Upper lobe of left lung (tissue), 6 donors: ENCODE measurements at places on chromosomes 2 and 18. TPM values are rescaled to one million over a fixed set of nuclear protein-coding genes. Genes with fewer than 3 reads are reported as not detected.
A peak's percentile ranks its signal among the peaks of the same experiment; 100 is the strongest.

Gene CKAP2L
- total RNA-seq, result 0.49 TPM

Gene HOXD4
- total RNA-seq, result 0.79 TPM

Gene CNDP1
- not detected for total RNA-seq

Gene ZC3H6
- total RNA-seq, result 4.8 TPM

Gene AP1S3
- 10.5 TPM for total RNA-seq

Gene LAMA3
- total RNA-seq, result 185 TPM

Gene RNASEH1
- 17.8 TPM for total RNA-seq

DNA sequence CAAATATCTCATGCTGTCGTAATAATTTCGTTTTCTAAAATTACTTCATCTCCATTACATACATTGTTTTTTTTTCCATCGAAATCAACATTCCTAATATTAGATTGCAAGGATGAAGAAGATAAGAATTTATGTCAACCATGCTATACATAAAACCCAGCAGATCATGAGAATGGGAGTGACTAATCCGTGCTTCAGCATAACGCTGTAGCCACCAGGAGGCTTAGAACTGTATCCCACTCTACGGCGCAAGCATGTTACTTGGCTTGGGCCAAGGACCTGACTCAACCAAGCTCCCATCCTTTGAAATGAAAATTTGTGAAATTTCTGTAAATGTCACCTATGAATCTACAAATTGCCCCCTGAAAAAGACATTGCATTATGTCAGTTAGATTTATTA is 392.5 kb downstream of the FIGN start:
- DNase-seq, result no peak

DNA sequence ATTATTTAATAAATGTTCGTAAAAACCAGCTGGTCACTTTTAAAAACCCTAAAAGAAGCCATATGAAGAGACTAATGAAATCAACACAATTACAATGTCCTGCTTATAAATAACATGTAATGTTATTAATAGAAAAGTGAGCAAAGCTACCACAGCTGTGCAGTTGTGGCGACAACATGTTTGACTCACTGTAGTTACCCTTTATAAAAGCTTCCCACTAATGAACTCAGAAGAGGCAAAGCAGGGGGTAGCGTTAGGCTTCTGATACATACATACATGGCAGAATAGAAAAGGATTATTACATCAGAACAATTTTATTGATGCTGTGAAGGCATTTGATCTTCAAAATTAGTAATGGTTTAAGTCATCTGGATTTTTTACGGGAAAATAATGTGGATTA is 219.7 kb downstream of the SLC4A10 start:
- no peak for DNase-seq

DNA sequence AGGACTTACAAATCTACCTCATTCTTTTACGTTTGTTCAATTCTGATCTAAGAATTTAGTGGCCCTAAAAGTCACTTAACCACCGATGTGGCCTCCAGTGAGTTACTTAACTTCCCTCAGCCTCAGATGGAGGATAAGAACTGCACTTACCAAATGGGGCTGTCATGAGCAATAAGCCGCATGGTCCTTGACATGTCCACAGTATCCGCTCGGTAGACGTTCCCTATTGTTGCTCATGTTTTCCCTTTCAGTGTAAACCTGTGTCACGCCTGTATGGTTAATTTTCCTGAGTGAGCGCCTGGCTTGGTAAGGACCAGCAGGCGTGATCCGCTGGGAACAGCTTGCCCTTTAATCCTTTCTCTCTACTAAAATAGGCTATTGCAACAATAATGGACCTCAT is 20.3 kb downstream of the SEC11C start:
- DNase-seq, result no peak

GRCh38 chr2:81739966-81740365 is 1435.4 kb upstream of the LRRTM1 start:
- DNase-seq, result no peak

- peak; percentile 60 for DNase-seq
Observed at GRCh38 chr2:43486603-43487002, 109.2 kb downstream of the THADA start.
